ENCODE measurements at places on chromosomes 12 and 14.

DNA sequence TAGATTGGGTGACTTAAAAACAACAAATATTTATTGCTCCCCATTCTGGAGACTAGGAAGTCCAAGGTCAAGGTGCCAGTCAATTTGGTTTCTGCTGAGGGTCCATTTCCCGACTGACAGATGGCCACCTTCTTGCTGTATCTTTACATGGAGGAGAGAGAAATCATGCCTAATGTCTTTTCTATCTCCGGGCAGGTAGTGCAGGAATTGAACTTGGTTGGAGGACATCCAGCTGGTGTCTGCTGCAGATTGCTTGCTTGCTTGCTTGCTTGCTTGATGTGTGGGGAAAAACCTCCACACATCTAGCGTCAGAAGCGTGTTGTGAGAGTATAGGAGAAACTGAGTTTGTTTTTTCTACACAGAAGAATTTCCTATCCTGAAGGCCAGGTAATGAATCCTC, 561.4 kb downstream of the DIO2 start:
- H3K36me3 ChIP-seq = no peaks in the 10 kb centered on the region
- H3K4me3 ChIP-seq = no peak overlapping the region
- no peak for DNase-seq
- no peaks in the 10 kb centered on the region for H3K27me3 ChIP-seq

DNA sequence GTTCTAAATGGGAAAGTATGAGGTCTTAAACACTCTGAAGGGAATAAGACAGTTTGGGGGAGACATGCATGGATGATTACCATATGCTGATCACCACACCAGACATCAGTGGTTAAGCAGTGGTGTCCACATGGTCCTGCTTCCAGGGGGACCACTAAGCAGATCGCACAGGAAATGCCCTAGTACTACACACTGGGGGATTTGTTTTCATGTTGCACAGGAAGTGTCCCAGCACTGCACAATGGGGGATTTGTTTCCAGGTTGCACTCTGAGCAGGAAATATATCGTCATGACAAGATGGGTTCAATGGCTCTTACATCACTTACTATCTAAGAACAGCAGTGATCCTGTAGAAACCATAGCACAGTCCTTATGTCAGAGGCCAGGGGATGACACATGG, 245.5 kb downstream of the BCL11B start:
- H3K27me3 ChIP-seq = no peaks in the 10 kb centered on the region
- no peak for DNase-seq

DNA sequence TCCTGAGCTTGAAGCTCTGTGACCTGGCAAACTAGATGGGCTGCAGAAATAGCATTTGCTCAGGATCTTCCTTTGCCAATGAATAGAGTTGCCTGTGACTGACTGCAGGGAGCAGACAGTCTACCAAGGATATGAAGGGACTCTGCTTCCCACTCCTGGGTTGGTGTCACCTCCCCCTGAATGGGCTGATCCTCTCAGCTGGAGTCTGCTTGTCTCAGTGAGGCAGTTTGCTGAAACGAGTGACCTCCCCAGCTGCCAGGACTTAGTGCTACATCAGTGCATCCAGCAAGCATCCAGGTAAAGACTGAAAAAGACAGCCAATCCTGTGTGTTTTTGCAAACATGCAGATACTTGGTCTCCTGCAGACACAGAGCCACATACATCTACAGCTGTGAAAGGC, 28.5 kb downstream of the PAH start:
- no peak overlapping the region for H3K4me3 ChIP-seq
- no peak for DNase-seq
- 0 out of 2 replicates have a peak, but pooled peaks cover 3% of the 10 kb centered on the region for H3K4me1 ChIP-seq

DNA sequence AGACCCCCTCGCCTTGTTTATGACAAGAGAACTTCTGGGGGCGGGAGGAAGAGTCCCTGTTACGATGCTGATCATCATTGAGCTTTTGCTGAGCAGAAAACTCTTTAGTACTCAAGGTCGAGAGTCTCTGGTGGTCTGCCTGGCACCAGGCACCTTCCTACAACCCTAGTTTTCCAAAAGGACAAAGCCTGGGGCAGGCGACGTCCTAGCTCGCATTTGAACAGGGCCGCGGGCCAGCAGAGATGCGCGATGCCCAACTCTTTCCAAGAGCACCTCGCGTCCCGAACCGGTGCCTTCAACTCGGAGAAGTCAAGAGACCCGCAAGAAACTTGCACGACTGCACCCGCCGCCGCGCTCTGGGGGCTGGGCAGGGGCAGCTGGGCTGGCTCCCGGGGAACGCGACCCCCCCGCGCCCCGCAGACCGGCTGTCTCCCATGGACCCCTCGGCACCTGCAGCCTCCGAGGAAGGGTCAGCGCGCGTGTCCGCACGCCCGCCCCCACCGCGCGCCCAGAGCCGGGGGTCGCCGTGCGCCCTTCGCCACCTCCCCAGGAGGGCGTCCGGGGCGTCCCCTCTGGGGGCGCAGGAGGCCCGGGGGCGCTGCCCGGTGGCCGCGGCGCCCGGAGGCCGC, 377 bp upstream of the BCL7A start:
- peaks cover 43% of the 10 kb centered on the region for H3K27me3 ChIP-seq
- H3K36me3 ChIP-seq = no peaks in the 10 kb centered on the region
- H3K27ac ChIP-seq = no peak overlapping the region
- peaks cover 12% of the 10 kb centered on the region for H3K4me1 ChIP-seq
- peak; percentile 63 for DNase-seq

DNA sequence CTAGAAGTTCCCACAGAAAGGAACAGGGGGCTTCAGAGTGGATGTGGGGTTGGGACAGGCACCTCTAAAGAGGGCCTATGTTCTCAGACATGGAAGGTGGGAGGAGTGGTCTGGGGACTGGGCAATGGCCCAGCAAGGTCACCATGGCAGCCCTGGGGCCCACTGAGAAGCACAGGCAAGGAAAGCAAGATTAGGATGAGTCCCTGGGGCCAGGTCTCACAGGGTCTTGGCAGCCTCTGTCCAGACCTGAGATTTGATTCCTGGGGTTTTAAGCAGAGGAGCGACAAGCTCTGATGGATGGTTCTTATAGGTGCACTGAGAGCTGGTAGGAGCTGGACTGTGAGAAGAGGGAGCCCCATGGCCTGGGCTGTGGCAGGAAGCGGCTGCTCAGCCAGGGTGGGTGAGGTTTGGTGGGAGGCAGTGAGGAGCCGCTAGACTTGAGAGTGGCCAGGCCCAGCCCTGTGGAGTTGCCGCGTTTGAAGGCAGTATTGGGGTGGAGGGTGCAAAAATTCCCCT, 44.0 kb downstream of the DLK1 start:
- no peak for DNase-seq
- H3K36me3 ChIP-seq = no peaks in the 10 kb centered on the region
- no peak overlapping the region for H3K27ac ChIP-seq
- H3K27me3 ChIP-seq = no peaks in the 10 kb centered on the region
- no peak overlapping the region for H3K4me3 ChIP-seq

- H3K4me3 ChIP-seq = no peak overlapping the region
- H3K4me1 ChIP-seq = peaks cover 24% of the 10 kb centered on the region
- H3K36me3 ChIP-seq = no peaks in the 10 kb centered on the region
- DNase-seq = no peak
- H3K27ac ChIP-seq = no peak overlapping the region
- no peaks in the 10 kb centered on the region for H3K27me3 ChIP-seq
Observed at GRCh38 chr12:70812136-70812535, 108.4 kb downstream of the PTPRR start.

GRCh38 chr14:105783707-105784106, 257.3 kb downstream of the TMEM121 start:
- DNase-seq = no peak
- no peak overlapping the region for H3K27ac ChIP-seq
- no peak overlapping the region for H3K4me3 ChIP-seq

DNA sequence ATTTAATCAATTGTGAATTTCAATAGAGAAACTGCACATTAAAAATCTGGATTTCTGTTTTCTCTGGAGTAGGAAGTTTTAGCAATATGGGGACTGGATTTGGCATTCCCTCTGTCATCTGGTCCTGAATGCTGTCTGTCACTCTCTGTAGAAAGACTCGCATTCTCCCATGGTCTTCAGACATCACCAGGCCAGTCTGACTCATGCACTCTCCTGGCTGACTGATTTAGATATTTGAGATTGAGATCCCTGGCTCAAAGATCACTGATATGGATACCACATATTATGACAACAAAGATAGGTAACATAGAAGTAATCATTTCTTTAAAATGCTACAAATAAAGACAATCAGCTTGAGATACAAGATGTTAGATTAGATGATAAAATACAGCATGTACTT, 524.5 kb downstream of the GALC start:
- no peak for DNase-seq
- H3K27ac ChIP-seq = no peak overlapping the region
- no peaks in the 10 kb centered on the region for H3K27me3 ChIP-seq
- H3K36me3 ChIP-seq = no peaks in the 10 kb centered on the region
- no peaks in the 10 kb centered on the region for H3K4me1 ChIP-seq

DNA sequence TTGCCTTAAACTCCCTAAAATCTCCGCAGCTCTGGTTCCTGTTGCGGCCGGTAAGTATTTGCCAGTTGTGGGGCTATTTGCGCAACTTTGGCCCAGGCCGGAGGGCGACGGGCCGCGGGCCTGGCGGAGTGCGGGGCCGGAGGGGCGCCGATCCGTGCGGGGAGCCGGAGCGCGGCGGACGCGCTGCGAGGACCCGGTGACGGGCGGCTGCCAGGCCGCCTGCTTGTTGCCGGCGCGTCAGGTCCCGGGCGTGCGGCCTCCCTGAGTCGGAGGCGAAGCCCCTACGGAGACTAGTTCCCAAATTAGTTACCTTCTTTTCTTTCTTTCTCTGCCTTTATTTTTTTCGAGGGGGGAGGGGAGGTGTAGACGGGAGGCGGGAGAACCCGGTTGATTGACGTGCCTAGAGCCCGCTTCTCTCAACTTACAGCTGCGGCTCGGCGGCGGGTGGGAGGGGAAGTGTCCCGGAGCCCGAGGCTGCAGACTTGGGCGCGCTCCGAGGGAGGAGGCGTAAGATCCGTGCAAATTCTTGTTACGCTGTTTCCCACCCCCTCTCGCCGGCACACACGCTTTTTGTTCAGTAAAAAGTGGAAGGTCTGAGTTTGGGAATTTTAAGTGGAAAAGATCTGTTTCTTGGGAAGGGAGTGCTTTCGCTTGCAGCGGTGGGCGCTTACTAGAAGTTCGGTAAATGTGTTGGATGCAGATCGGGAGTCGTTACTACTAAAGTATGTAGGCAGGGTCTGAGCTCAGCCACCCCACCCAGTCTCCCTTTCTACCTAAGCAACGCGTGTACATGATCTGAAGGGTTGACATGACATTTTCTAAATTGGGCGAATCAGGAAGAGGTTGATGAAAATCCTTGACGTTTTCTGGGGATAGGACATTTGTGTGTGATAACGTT, 576 bp downstream of the ZBTB1 start:
- H3K4me3 ChIP-seq = peak overlapping the region; percentile 76
- no peaks in the 10 kb centered on the region for H3K36me3 ChIP-seq
- no peaks in the 10 kb centered on the region for H3K27me3 ChIP-seq
- peaks cover 51% of the 10 kb centered on the region for H3K4me1 ChIP-seq
- H3K27ac ChIP-seq = peak overlapping the region; percentile 100

GRCh38 chr12:96907671-96908422, 790 bp downstream of the NEDD1 start:
- no peaks in the 10 kb centered on the region for H3K27me3 ChIP-seq
- H3K4me3 ChIP-seq = peak overlapping the region; percentile 75
- peak; percentile 56 for DNase-seq
- peaks cover 17% of the 10 kb centered on the region for H3K4me1 ChIP-seq
- H3K27ac ChIP-seq = peak overlapping the region; percentile 92
- H3K36me3 ChIP-seq = no peaks in the 10 kb centered on the region

DNA sequence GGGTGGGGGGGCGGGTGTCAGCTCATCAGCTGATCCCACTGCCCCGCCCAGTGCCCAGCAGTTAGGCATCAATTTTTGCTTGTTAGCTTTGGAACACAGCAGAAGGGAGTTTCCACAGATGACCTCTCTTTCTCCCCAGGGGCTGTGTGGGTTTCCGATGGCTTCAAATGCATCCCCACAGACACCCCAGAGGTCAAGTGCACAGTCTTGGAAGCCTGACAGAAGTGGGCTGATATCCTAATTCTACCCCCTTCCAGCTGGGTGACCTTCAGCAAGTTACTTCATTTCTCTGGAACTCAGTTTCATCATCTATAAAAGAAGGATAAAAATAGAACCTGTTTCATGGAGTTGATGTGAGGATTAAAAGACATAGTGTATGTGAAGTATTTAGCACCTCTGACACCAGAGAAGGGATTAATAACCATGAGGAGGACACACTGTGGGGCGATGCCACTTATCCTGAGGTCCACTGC, 22.0 kb downstream of the TTC9 start:
- peaks cover 49% of the 10 kb centered on the region for H3K4me1 ChIP-seq
- H3K4me3 ChIP-seq = no peak overlapping the region
- H3K36me3 ChIP-seq = peaks cover 28% of the 10 kb centered on the region
- DNase-seq = no peak

GRCh38 chr12:124904306-124905098, 9.9 kb downstream of the UBC start:
- H3K4me1 ChIP-seq = no peaks in the 10 kb centered on the region
- no peaks in the 10 kb centered on the region for H3K27me3 ChIP-seq
- no peaks in the 10 kb centered on the region for H3K36me3 ChIP-seq
- DNase-seq = no peak
- H3K4me3 ChIP-seq = no peak overlapping the region
- H3K27ac ChIP-seq = no peak overlapping the region

DNA sequence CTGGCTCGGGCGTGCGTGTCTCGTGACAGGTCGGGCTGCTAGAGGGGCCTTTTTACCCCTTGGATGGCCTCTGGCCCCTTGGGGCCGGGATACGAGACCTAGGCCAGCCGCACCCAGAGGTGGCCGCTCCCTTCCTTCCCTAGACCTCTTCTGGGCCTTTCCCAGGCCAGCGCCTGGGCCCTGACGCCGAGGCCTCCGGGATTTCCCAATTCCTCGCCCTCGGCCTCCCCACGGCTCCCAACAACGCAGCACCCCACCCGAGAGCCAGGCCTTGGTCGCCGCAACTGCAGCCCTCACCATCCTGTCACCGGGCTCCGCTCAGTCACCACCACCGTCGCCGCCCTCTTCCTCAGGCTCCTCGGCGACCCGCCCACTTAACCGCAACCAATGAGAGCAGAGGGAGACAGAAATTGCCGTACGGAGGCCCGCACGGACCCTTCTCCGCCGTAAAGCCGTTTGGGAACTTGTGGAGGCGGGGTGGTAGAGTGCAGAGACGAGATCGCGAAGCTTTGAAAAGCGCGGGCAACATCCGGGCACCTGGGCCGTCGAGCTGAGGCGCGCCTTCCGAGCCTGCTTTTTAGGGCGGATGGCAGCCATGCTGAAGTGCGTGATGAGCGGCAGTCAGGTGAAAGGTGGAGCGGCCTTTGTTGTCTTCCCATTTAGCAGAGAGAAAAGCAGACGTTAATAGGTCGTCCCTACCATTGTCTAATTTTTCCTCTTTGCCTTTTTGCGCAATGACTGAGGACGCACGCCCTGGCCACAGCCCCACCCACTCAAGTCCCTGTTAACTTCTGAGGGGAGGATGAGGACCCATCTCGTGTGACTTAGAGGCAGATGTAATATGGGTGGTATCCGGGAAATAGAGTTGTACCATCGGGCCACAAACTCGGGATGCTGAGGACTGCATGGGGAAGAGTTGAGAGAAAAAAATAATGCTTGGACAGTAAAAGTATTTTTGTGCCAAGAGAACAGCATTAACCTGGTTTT, at the start of the genes RAD9B and VPS29:
TSS of gene RAD9B (plus strand) at position 580 of the 987 bp plus-strand sequence. CDS start at position 587, 7 bp downstream.
TSS of gene VPS29 (minus strand) at position 360 of the 987 bp plus-strand sequence. CDS start at position 300, 60 bp downstream.
- H3K4me1 ChIP-seq = peaks cover 6% of the 10 kb centered on the region
- no peaks in the 10 kb centered on the region for H3K36me3 ChIP-seq
- H3K27me3 ChIP-seq = peaks cover 19% of the 10 kb centered on the region
- peak within 1 kb of the TSS; percentile 76 for H3K4me3 ChIP-seq
- H3K27ac ChIP-seq = 0 out of 2 replicates have a peak within 1 kb of the TSS, but pooled peaks have one; percentile 1

GRCh38 chr14:44620121-44621019, 113.3 kb upstream of the FSCB start:
- no peak overlapping the region for H3K4me3 ChIP-seq
- no peaks in the 10 kb centered on the region for H3K36me3 ChIP-seq
- H3K4me1 ChIP-seq = no peaks in the 10 kb centered on the region
- no peaks in the 10 kb centered on the region for H3K27me3 ChIP-seq
- no peak for DNase-seq
- H3K27ac ChIP-seq = no peak overlapping the region
